ENCODE measurements at places on chromosomes 6 and 20.

DNA sequence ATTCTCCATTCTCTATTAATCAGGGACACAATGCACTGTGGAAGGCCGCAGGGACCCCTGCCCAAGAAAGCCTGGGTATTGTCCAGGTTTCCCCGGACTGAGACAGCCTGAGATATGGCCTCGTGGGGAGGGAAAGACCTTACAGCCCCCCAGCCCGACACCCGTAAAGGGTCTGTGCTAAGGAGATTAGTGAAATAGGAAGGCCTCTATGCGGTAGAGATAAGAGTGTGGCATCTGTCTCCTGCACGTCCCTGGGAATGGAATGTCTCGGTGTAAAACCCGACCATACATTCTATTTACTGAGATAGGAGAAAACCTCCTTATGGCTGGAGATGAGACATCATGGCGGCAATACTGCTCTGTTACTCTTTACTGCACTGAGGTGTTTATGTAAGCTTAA, 15.7 kb upstream of the EIF2S2 start:
- DNase-seq = no peak

DNA sequence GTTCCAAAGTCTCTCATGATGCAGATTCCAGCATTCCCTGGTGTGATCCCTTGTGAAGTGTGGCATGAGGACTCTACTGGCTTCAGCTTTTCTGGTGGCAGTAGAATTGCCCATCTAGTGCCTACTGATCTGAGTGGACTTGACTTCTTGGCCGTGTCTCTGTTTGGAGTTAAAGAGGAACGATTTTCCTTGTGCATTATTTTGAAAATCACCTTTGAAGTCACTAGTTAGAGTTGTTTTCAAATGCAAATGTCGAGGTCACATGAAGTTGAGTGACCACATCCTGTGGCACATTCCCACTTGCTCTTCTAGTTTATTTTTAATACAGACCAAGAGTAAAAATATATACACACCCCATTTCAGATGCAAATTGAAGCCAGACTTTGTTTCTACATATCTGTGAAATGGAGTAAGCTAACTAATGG, 270.7 kb upstream of the TAB2 start:
- DNase-seq = no peak

- no peak for DNase-seq
These were observed 16.5 kb downstream of the LIN28B start for GRCh38 chr6:104973404-104973803.

DNA sequence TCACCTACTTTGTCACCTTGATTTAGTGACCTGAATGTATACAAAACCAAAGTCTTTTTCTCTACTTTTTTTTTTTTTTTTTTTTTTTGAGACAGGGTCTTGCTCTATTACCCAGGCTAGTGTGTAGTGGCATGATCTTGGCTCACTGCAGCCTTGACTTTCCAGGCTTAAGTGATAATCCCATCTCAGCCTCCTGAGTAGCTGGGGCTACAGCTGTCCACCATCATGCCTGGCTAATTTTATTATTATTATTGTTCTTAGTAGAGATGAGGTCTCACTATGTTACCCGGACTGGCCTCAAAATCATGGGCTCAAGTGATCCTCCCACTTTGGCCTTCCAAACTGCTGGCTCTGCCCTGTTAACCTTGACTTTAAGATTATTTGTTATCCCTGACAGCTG, 37.5 kb downstream of the CRISP2 start:
- no peak for DNase-seq

DNA sequence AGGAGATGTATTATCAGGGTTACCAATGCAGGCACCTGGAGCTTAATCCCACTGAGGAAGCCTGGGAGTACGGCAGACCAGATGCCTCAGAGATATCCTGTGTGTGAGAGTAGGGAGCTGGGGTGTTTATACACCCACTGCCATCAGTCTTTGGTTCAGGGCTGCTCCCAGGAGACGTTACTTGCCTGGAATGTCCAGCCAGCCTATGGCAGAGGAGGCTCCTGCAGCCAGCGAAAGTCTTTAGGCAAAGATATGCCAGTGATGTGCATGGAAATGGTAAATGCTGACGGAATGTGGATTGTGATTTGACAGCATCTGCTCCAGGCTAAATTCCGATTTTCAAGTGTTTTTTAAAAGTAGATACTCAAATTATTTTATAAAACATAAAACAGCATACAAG, 282.0 kb downstream of the BTBD3 start:
- DNase-seq = no peak
